H1 (cell line): ENCODE measurements at places on chromosomes 4 and X. TPM values are rescaled to one million over a fixed set of nuclear protein-coding genes. Genes with fewer than 3 reads are reported as not detected.

DNA sequence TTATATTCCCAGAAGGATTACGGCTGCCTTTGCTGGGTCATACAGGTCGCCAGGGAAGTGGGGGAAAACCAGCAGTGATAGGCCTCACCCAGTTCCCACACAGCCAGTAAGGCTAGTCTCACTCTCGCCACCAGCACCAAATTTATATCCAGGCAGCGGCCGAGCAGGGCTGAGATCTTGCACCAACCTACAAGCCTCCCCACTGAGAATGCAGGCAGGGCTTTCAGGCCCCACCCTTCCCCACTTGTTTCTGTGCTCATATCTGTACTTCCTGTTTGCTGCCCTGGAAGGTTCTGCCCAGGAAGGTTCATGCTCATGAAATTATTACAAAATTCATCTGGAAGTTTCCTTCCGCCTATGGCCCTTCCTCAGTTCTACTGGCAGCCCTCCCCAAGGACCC lies 179.7 kb downstream of the STIM2 start:
- DNase-seq, result no peak

GRCh38 chrX:48451708-48452107 lies 18.4 kb downstream of the SLC38A5 start:
- no peak for DNase-seq

- no peak for DNase-seq
Observed at GRCh38 chr4:168797194-168797593, 212.9 kb downstream of the CBR4 start.

DNA sequence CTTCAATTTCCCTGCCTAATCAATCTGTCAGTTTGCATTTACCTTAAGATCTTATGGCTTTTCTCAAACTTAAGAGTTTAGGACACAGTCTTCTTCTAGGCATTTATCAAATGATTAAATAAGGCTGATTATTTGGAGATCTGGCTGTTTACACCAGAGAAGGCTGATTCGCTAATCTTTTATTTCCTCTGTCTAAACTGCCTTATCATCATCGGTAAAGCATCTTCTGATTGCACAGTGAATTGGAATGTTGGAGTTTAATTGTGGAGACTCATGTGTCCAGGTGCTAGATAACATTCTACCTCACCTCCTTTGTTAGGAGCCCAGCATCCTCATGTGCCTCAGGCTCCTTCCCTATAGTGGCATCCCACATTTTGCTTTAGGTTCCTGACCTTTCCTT lies 100.3 kb upstream of the DDIT4L start:
- no peak for DNase-seq

DNA sequence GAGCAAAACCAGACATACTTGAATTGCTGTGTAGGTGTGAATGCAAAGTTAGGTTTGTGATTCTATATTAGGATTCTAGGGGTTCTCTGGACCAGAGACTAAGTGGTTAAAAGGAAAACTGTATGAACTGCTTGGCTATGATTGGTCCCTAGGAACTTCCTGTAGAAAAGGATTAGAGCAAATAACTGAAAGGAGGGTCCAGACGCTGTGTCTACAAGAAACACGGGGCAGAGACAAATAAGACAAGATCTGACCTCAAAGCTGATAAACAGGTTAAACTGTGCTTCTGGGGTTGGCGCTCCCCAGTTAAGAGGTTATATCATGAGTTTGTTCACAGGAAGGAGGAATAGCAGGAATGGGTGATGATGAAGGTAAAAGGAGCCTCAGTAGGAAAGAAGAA lies 183.6 kb downstream of the MGST2 start:
- no peak for DNase-seq

GRCh38 chr4:176671532-176671931 lies 121.2 kb downstream of the VEGFC start:
- no peak for DNase-seq

DNA sequence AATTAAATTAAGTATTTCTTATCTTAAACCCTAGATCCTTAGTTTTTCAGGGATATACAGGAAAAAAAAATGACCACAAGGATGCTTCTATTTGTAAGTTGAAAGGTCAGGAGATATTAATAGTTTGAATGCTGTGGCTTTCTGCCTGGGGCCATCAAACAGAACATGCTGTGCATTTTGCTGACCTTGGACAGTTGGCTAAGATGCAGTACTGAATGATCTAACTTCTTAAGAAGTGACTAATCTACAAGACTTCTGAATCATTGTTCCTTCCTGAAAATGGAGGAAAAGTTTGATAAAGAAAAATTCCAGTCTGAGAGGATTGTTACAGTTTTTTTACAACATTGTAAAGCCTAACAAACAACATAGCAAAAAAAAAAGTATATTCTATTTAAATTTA lies 237.8 kb upstream of the JADE1 start:
- DNase-seq, result no peak

DNA sequence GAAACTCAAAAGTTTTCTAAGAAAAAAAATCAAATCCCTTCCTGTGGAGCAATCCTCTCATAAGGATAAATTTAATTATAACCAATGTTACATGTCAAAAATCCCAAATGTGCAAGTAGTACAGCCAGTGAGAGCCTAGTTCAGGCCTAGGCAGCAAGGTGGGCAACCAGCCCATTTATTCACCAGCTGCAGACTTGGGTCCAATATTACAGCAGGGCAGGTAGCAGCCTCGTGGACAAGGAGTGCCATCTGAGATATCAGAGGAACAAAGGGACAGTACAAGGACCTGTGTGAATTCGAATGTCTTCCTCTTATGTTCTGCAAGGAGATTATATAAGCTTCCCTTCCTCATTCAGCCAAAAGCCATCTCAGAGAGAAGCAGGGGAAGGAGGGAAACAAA lies 6.6 kb downstream of the HELQ start:
- no peak for DNase-seq

DNA sequence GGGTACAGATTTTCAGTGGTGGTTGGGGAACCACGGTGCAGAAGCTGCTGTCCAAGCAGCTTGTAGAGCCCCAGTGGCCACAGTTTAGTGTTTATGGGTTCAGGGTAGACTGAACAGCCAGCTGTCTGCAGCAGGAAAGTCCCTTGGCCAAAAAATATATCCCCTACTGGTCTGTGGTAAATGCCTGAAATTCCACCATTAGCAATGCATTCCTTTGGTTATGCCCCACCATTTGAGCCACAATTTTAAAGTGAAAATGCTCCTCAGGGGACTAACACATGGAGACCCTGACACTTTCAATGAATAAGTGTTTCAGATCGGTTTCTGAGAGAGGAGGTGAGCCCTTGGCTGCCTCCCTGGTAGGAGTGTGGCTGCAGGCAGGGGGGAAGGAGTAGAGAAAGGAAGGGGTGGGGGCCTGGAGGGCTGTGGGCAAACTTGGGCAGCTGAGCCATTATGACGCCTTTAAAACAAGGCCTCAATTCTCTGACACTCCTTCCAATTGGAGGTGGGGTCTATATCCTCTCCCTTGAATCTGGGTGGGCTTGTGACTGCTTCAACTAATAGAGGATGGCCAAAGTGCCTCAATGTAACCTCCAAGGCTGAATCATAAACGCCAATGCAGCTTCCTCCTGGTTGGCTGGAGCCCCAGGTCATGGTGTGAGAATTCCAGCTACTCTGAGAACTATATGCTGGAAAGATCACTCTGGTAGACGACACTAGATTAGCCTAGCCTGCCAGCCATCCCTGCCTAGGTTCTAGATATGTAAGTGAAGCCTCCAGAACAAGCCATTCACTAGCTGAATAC lies 75.8 kb upstream of the ATP6AP2 start:
- no peak for DNase-seq

- no peak for DNase-seq
Observed at GRCh38 chr4:71272976-71273375, 65.8 kb upstream of the SLC4A4 start.

DNA sequence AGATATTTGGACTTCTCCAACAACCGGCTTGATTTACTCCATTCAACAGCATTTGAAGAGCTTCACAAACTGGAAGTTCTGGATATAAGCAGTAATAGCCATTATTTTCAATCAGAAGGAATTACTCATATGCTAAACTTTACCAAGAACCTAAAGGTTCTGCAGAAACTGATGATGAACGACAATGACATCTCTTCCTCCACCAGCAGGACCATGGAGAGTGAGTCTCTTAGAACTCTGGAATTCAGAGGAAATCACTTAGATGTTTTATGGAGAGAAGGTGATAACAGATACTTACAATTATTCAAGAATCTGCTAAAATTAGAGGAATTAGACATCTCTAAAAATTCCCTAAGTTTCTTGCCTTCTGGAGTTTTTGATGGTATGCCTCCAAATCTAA lies 19.3 kb upstream of the TLR8 start:
- no peak for DNase-seq

GRCh38 chrX:7261672-7262332 lies 113.8 kb upstream of the PUDP start:
- no peak for DNase-seq

DNA sequence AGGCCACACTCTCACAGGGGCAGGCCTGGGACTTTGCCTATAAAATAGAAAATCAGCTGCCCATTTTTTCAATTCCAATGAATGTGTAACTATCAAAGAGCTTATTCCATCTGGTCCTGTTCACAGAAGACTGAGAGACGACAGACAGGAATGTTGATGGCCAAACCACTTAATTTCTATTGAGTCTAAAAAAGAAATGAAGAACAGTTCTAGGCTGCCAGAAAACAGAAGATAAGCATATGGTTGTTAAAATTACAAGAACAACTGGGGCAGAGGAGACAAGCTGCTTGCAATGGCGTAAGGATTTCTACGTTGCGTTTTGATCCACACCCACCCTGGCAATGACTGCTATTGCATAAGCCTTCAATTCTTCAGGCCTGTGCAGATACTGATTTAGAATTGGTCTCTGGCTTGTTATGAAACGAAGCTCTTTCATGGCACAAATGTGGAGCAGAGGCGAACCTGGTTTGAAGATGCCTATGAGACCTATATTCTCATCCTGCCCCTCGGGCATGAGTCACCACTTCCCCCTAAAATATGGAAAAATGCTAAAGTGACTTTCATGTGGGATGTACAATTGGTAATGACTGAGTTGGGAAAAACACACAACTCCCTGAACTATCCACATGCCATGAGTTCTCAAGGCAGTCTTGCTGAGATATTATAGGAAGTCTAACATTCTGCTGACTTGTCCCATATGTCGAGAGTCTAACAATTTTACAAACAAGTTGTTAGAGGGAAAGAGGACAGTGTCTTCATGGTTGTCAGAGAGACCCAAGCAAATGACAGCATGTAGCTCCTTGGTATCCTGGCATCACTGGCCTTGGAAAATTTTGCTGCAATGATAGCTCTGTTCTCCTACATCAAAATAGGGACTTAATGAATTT lies 37.9 kb upstream of the SORBS2 start:
- no peak for DNase-seq

- no peak for DNase-seq
Observed at GRCh38 chrX:9091258-9091657, 57.3 kb upstream of the FAM9B start.

DNA sequence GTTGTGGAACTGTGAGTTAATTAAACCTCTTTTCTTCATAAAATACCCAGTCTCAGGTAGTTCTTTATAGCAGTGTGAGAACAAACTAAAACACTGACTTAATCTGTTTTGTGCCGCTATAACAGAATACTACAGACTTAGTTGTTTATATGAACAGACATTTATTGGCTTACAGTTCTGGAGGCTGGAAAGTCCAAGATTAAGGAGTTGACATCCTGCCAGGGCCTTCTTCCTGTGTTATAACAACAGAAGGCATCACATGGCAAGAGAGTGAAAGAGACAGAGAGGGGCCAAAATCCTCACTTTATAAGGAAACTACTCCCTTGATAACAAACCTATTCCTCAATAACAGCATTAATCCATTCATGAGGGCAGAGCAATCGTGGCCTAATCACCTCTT lies 42.5 kb upstream of the KCNIP4 start:
- DNase-seq, result no peak

DNA sequence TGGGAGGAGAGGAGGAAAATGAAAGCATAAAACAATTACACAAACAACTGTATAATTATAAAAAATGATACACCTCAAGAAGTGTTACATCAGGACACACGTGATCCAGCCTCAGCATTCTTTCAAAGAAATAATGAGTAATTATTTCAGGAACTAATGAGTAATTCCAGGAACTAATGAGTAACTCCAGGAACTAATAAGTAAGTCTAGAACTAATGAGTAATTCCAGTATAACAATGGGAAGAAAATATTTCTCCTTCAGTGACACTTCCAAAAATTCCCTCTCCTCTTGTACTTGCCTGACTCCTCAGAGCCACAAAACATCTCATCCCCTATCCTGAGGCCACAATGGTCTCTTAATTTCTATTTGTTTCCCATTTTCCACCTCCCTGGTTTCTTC lies 63.5 kb upstream of the COL25A1 start:
- DNase-seq, result no peak

DNA sequence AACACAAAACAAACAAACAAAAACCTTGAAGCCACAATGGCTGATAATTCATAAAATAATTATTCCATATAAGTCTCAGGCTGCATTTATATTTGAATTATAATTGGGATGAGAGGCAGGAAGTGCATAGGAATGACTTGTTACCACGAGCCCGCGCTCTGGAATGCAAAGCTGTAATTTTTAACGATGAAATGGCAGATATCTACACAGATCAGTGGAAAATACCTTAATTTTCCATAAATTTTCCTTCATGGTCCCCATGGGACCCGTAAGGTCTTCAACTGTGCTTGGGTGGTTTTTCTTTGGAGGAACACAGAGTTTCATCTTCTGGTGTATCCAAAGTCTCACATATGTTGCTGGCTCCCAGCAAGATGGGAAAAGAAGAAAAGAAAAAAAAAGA lies 226.8 kb downstream of the SHOX start:
- no peak for DNase-seq

- DNase-seq, result no peak
Observed at GRCh38 chr4:158991534-158992155, 111.2 kb upstream of the RAPGEF2 start.

DNA sequence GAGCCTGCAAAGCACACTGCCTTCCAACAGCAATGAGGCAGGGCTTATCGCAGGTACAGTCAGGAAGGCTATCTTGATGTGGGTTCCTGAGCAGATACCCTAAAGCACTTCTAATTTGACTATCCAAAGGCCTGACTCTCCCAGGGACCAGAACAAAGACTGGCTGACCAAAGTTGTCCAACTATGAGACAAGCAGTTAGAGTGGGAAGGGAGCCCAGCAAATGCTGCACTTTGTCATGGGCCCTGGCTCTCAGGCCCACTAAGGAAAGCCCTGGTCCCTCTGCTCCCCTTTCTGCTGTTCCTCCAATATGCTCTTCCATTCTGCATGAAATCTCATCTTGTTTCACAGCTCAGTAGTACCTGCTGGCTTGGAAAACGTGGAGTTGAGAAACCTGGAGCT lies 391.0 kb downstream of the RAB28 start:
- DNase-seq, result no peak

GRCh38 chr4:185722029-185722316 lies 90.0 kb downstream of the SORBS2 start:
- DNase-seq, result no peak

EVC2 gene
- total RNA-seq, result 5.9 and 6.4 TPM in 2 replicates

F8A2 gene
- total RNA-seq, result not detected in 2 replicates

STBD1 gene
- total RNA-seq, result 1.4 and 1.7 TPM in 2 replicates

MTMR8 gene
- 5.3 and 6.3 TPM in 2 replicates for total RNA-seq

CDKL2 gene
- total RNA-seq, result 1.4 and 2.1 TPM in 2 replicates

MAGEA2B gene
- total RNA-seq, result 0.29 TPM in 1 of 2 replicates, not detected in the other

EOLA2 gene
- total RNA-seq, result 22.5 and 25.5 TPM in 2 replicates

HTN3 gene
- total RNA-seq, result not detected in 2 replicates

GAGE12D gene
- total RNA-seq, result not detected in 2 replicates

MAGEB6 gene
- total RNA-seq, result not detected in 2 replicates

ADH4 gene
- not detected in 2 replicates for total RNA-seq

CLRN2 gene
- not detected in 2 replicates for total RNA-seq

AIFM1 gene
- 52.8 and 55.4 TPM in 2 replicates for total RNA-seq

AMOT gene
- 7.1 and 7.9 TPM in 2 replicates for total RNA-seq

UGT2B17 gene
- not detected in 2 replicates for total RNA-seq

CCDC149 gene
- 5.6 and 5.8 TPM in 2 replicates for total RNA-seq

FAM9A gene
- total RNA-seq, result not detected in 2 replicates

EGF gene
- 1.4 and 2.6 TPM in 2 replicates for total RNA-seq
